Placental epithelial cell (primary cell): ENCODE measurements at places on chromosomes 1 and 21. TPM values are rescaled to one million over a fixed set of nuclear protein-coding genes. Genes with fewer than 3 reads are reported as not detected.

Gene NTMT2
- total RNA-seq: not detected in 2 replicates

Gene HSPB7
- 0.22 TPM in 1 of 2 replicates, not detected in the other for total RNA-seq

Gene C1orf210
- total RNA-seq: 0.39 and 1.4 TPM in 2 replicates

Gene OR2L8
- total RNA-seq: 0.39 TPM in 1 of 2 replicates, not detected in the other

Gene PRAMEF10
- total RNA-seq: not detected in 2 replicates

Gene CTXND2
- total RNA-seq: not detected in 2 replicates

Gene GCSAML
- under 0.01 and 0.22 TPM in 2 replicates for total RNA-seq

Gene UTS2
- total RNA-seq: not detected in 2 replicates

Gene COL11A1
- 0.22 and 0.79 TPM in 2 replicates for total RNA-seq

Gene LENEP
- total RNA-seq: 3.9 TPM in 1 of 2 replicates, not detected in the other

Gene KIAA0040
- 13.7 and 37.3 TPM in 2 replicates for total RNA-seq

Gene CCDC28B
- total RNA-seq: 12.5 and 18.1 TPM in 2 replicates

Gene ICOSLG
- total RNA-seq: 0.43 and 0.79 TPM in 2 replicates

Gene NEXN
- total RNA-seq: 0.39 and 0.65 TPM in 2 replicates
